Endodermal cell (in vitro differentiated cells): ENCODE measurements at places on chromosomes 5 and 9. TPM values are rescaled to one million over a fixed set of nuclear protein-coding genes. Genes with fewer than 3 reads are reported as not detected.

DNA sequence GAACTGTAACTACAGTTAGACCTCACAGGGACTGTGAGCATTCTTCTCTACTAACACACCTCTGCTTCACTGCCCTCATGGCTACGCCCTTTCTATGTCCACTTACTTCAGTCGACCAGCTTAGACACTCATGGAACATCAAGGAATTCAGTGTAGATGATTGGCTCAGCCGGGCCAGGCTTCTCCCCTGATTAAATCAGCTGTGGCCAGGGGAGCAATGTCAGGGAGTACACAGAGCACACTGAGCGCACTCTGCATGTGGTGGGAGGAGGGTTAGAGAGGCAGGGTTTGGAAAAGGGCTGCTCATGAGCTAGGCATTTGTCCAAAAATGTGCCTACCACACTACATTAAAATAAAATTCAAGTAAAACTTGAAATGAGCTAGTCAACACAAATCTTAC is 400.5 kb downstream of the ARRDC3 start:
- H3K36me3 ChIP-seq: no peaks in the 10 kb centered on the region
- H3K27ac ChIP-seq: no peak overlapping the region
- H3K27me3 ChIP-seq: no peaks in the 10 kb centered on the region

- H3K4me1 ChIP-seq: peaks cover 5% of the 10 kb centered on the region
- H3K36me3 ChIP-seq: no peaks in the 10 kb centered on the region
- no peaks in the 10 kb centered on the region for H3K27me3 ChIP-seq
- H3K27ac ChIP-seq: no peak overlapping the region
- no peak overlapping the region for H3K4me3 ChIP-seq
Observed at GRCh38 chr9:83620841-83621636, 1.9 kb upstream of the IDNK start.

Gene IFNA2
- not detected in 2 replicates for total RNA-seq

Gene PROB1
- total RNA-seq: 5.2 and 6.6 TPM in 2 replicates

Gene OR1J2
- not detected in 2 replicates for total RNA-seq
